ENCODE measurements at places on chromosomes 2 and 18. TPM values are rescaled to one million over a fixed set of nuclear protein-coding genes. Genes with fewer than 3 reads are reported as not detected.
A peak's percentile ranks its signal among the peaks of the same experiment; 100 is the strongest.

The CRYGC gene
- not detected for total RNA-seq

GRCh38 chr2:121363632-121364420 lies 78.8 kb upstream of the TFCP2L1 start:
- H3K4me3 ChIP-seq, result no peak overlapping the region
- H3K27ac ChIP-seq, result no peak overlapping the region
- no peaks in the 10 kb centered on the region for H3K27me3 ChIP-seq
- DNase-seq, result no peak

DNA sequence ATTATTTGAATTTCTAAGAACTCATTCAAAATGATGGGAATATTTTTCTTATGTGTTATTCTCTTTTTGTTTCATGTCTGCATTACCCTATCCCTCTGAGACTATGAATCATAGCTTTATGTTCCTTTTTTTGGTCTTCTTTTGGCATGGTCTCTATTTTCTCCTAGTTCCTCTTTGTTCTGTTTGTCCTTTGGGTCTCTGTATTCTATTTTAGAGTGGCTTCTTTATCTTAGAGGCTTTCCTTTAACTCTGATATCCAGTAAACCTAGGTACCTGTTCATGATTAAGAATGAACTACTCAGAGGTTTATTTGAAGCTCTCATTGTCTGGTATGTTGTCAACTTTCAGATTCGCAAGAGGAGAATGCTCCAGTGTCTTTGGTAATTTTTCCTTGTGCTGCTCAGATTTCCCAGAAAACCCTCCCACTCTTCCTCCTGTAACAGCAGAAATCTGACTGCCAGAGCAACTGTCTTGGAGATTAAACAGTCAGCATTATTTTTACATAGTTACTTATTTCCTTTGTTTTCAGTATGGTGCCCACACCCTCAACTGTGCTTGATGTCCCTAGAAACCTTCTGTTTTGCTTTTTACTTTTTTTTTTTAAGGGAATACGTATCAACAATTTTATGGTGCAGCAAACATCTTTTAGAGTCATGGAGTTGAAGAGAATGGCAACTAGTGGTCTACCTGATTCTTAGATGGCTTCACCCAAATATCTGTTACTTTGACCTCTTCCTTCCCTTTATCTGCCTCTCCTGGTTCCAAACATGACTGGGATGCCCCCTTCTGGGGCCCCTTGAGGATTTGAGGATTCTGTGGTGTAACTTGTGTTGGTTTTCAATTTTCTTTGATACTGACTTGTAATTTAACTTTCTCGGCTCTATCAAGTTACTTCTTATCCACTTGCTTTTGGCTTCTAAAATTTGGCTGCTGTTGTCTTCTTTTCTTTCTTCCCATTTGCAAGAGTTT lies 92.0 kb downstream of the DPP10 start:
- no peaks in the 10 kb centered on the region for H3K27me3 ChIP-seq
- peaks cover 10% of the 10 kb centered on the region for H3K36me3 ChIP-seq
- H3K27ac ChIP-seq, result no peak overlapping the region
- DNase-seq, result no peak

DNA sequence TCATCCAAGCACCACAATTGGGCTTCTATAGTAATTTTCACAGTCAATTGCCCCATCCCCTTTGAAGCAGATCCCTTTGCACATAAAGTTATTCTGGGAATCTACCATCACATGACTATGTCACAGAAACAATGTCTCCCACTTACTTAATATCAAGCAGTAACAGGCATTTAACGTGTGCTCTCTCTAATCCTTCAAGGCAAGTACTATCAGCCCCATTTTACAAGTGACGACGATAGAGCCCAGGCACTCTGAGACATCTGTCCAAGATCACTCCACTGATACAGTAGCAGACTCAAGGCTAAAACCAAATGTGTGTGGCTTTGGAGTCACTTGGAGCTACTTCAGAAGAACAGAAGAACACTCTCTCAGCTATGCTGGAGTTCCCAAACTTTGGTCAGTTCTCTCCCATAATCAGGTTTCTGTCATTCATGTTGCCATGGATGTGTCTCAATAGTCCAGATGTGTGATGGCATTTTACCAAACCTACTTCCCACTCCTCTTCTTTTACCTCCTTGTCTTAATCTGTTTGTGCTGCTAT lies 39.7 kb downstream of the PID1 start:
- no peak for DNase-seq
- H3K4me3 ChIP-seq, result no peak overlapping the region
- no peaks in the 10 kb centered on the region for H3K27me3 ChIP-seq
- no peak overlapping the region for H3K27ac ChIP-seq
- H3K36me3 ChIP-seq, result no peaks in the 10 kb centered on the region

GRCh38 chr2:73249636-73250035 lies 15.5 kb downstream of the CCT7 start:
- H3K27me3 ChIP-seq, result no peaks in the 10 kb centered on the region
- DNase-seq, result no peak
- no peak overlapping the region for H3K4me3 ChIP-seq
- no peak overlapping the region for H3K27ac ChIP-seq
- no peaks in the 10 kb centered on the region for H3K4me1 ChIP-seq
- peaks cover 84% of the 10 kb centered on the region for H3K36me3 ChIP-seq

- no peak overlapping the region for H3K4me3 ChIP-seq
- no peaks in the 10 kb centered on the region for H3K27me3 ChIP-seq
- no peaks in the 10 kb centered on the region for H3K36me3 ChIP-seq
- H3K27ac ChIP-seq, result no peak overlapping the region
Measured at GRCh38 chr18:38695559-38696280, 1130.1 kb upstream of the CELF4 start.

The MOCOS gene
- total RNA-seq, result 5.3 TPM

- H3K4me1 ChIP-seq, result peaks cover 31% of the 10 kb centered on the region
- H3K27ac ChIP-seq, result no peak overlapping the region
- H3K27me3 ChIP-seq, result peaks cover 62% of the 10 kb centered on the region
- peaks cover 6% of the 10 kb centered on the region for H3K36me3 ChIP-seq
- DNase-seq, result peak; percentile 27
- H3K4me3 ChIP-seq, result peak overlapping the region; percentile 51
Measured at GRCh38 chr2:131425231-131425941, 50.5 kb upstream of the TUBA3D start.

GRCh38 chr2:201458381-201458780 lies 6.8 kb downstream of the STRADB start:
- no peak for DNase-seq
- H3K27me3 ChIP-seq, result no peaks in the 10 kb centered on the region
- no peak overlapping the region for H3K4me3 ChIP-seq

GRCh38 chr18:33838054-33838453 lies 260.0 kb downstream of the ASXL3 start:
- H3K27me3 ChIP-seq, result peaks cover 3% of the 10 kb centered on the region
- no peak for DNase-seq
- no peaks in the 10 kb centered on the region for H3K36me3 ChIP-seq
- peaks cover 69% of the 10 kb centered on the region for H3K4me1 ChIP-seq
- H3K4me3 ChIP-seq, result no peak overlapping the region

GRCh38 chr2:233572468-233572867 lies 5.9 kb upstream of the USP40 start:
- H3K4me3 ChIP-seq, result no peak overlapping the region
- H3K4me1 ChIP-seq, result no peaks in the 10 kb centered on the region
- H3K27ac ChIP-seq, result no peak overlapping the region

DNA sequence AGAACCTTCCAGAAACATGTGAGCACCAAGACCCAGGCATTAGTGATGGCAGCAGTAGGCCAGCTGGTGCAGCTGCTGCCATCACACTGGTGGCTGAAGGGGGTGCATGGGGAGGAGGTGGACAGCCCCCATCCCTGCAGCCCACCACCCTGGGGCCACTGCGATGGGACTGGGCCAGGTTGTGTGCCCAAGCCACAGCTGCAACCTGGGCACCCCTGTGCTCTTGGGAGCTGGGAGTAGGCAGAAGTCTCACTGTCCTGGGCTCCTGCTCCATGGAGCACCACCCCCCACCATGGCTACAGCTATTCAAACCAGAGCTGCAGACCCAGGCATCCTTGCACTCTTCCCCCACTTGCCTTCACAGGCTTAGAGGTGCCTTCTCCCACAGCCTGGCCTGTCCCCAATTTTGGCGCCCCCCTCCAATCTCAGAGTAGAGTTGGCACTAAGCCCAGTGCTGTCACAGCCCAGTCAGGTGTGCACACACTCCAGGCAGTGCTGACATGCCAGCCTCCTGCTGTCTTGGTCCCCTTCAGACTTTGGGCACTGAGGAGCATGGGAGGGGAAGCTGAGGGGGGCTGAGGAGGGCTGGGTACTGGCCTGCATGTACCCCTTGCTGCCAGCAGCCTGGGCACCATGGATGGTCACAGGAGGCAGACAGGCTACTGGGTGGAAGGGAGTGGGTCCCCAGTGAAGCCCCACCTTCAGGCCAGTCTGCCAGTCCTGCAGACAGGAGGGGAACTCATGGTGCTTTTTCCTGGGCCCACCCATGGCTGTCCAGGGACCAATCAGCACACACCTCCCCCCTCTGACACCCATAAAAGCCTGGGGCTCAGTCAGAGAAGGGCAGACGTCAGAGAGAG lies 67.1 kb downstream of the CYP26B1 start:
- no peaks in the 10 kb centered on the region for H3K27me3 ChIP-seq
- no peak overlapping the region for H3K27ac ChIP-seq
- DNase-seq, result no peak

All from WTC11 (cell line).